ENCODE measurements at places on chromosomes 4 and X.
A peak's percentile ranks its signal among the peaks of the same experiment; 100 is the strongest.

GRCh38 chrX:84974803-84975202 lies 28.9 kb upstream of the APOOL start:
- no peak for DNase-seq

DNA sequence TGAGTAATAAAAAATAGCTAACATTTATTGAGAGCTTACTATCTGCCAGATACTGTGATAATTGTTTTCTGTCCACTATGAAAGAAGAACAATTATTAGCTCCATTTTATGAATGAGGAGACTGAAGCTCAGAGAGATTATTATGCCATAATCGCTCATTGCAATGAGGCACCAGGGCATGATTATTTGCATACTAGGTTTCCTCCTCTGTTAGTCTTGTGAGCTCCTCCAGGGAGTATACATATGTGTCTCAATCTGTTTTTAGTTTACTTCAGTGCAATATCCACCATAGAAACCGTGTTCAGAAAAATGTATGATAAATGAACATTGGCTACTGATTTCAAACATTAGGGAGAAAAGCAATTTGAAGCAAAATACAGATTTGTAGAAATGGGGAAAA lies 139.4 kb upstream of the OTUD4 start:
- no peak for DNase-seq

DNA sequence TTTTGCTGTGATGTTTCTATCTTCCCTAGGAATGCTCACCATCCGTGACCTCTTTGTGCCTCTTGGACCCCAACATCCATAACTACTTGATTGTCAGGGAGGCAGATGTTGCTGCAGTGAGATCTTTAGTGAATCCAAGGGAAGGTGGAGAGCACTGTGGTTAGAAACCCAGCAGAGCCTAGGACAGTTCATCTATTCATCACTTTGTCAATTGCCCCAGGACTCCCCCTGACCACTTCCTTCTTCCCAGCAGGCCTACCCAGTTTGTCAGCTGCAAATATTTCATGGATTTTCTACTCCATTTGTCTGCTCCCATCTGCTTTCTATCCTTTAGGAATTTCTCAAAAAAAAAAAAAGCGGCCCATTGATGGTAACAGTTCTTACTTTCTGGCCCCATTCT lies 942.8 kb downstream of the PCDH7 start:
- DNase-seq: no peak

DNA sequence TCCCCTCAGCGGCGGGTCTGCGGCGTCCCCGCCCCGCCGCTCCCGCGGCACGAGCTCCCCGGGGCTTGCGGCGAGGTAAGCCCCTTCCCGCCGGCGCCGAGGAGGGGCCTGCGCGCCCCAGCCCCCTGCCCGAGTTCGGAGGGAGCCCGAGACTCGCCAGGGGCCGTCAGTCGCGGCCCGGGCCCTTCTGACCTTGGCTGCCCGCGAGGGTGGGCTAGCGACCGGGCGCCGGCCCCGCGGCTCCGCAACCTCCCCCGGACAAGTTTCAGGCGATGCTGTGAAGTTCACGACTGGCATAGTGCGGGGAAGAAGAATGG lies 554 bp downstream of the CDKL5 start:
- DNase-seq: no peak

DNA sequence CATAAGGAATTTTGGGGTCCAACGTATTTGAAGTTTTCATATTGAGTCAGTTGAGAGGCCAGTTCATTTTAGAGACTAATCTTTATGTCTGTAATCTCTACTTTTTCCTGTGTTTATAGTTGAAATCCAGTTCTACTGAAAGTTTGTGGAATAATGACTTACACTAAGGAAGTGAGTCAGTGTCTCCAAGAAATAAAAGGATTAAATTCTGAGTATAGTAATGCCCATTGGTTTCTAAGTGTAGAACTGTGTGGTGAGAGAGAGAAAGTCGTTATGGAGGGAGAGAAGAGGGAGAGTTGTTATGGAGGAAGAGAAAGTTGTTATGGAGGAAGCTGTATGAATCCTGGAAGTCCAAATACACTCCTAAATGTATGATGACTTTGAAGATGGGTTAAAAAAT lies 264.6 kb upstream of the HAND2 start:
- DNase-seq: no peak

- no peak for DNase-seq
These were observed 1.3 kb upstream of the ING2 start for GRCh38 chr4:183503497-183504063.

- no peak for DNase-seq
These were observed 111.3 kb downstream of the SHROOM3 start for GRCh38 chr4:76546327-76546726.

GRCh38 chr4:5877392-5877791 lies 15.5 kb downstream of the CRMP1 start:
- DNase-seq: no peak

DNA sequence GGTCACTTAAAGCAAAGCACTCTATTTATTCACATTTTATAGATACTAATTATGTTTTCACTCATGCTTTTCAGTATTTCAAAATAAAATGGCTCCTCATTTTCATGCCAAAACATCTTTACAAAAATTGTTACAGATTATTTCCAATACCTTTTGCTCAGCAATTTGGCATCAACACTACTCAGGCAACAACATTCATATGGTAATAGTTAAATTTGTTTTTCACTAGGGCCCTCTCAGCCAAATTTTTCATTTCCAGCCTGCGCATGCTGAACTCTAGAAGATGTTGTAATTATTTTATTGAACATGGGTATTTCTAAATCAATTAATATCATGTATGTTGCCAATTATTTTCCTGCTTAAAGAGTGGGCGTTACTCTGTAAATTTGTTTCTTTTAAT lies 225.6 kb downstream of the ANTXR2 start:
- DNase-seq: no peak

DNA sequence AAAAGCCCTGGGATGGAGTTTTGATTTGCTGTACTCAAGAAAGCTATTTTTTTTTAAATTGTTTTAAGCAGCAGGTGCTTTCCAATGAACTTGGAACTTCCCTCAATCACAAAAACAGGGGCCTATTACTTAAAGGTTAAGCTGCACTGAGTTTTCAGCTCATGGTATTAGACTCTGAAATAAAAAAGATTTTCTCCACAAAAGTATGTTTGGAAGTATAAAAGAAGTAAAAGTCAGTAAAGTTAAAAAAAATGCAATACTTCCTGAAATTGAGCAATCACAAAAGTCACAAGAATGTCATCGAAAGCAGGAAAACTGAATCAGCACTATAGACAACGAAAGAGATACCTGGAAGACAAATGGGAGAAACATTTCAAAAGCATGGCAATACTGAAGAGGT lies 38.9 kb upstream of the PLAC8 start:
- DNase-seq: no peak

- no peak for DNase-seq
These were observed 37.4 kb downstream of the SPRY1 start for GRCh38 chr4:123433976-123434375.

GRCh38 chr4:115433491-115433890 lies 320.1 kb upstream of the NDST4 start:
- no peak for DNase-seq

GRCh38 chrX:24347881-24348280 lies 12.6 kb upstream of the SUPT20HL1 start:
- no peak for DNase-seq

- DNase-seq: no peak
These were observed 10.5 kb downstream of the STAG2 start for GRCh38 chrX:123971982-123972381.

DNA sequence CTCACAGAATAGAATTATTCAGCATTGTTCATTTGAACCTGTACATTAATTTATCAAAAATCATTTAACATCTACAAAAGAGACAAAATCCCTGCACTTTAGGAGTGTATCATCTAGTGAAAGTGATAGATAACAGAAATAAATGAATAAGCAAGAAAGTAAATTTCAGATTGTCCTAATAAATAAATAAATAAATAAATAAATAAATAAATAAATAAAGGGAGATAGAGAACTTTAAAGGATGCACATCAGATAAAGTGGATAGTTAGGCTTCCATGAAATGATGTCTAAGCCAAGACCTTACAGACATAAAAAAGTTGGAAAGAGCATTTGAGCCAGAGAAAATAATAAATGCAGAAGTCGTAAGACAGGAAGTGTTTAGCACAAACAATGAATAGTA lies 444.7 kb downstream of the CFAP47 start:
- no peak for DNase-seq

DNA sequence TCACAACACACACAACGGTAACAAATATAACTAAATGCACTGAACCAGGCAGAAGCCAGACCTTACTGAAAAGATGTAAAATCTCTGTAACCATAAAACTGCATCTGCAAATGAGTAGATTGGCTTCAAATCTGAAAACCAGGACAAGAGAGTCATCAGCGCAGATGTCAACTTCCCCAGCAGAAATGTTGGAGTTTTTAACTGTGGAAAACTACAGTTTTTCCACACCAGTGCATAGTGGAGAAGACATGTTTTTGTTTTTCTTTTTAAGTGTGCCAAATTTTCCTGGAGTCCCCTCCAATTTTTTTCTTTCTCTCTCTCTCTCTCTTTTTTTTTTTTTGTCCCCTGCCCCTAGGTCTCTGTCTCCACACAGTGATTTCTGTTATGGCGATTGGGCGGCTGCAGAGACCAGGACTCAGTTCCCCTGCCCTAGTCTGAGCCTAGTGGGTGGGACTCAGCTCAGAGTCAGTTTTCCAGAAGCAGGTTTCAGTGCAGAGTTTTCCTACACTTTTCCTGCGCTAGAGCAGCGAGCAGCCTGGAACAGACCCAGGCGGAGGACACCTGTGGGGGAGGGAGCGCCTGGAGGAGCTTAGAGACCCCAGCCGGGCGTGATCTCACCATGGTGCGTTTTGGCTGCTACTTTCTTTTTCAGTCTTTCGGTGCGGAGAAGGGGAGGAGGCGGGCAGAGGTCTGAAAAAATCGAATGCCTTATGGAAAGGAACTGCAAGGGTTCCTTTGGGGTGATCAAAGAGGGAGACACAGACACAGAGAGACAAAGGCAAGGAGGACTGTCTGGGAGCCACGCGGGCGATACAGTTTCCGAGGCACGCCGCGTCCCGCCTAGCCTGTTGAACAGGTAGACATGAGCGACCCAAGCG lies at the start of gene GUCY1A1:
Gene GUCY1A1 (plus strand): TSS at position 505 of the 878 bp plus-strand sequence. CDS start 30,020 bp downstream, outside the sequence.
- DNase-seq: no peak

DNA sequence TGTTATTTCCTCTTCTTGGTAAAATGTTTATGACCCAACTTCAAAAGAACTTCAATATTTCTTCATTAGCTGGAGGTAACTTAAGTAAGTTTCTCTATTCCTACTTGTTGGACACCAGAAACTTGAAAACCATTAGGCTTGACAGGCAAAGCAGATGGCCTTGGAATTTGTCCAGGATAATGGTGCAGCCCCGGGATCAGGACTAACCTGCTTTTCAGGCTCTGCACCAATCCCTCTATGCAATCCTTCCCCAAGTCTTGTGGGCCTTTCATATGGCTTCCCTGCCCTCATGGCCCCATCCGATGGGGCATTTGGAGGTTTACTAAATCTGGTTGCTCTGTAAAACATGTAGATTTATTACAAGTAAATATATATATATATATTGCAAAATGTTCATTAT lies 68.5 kb downstream of the SPINK2 start:
- no peak for DNase-seq

DNA sequence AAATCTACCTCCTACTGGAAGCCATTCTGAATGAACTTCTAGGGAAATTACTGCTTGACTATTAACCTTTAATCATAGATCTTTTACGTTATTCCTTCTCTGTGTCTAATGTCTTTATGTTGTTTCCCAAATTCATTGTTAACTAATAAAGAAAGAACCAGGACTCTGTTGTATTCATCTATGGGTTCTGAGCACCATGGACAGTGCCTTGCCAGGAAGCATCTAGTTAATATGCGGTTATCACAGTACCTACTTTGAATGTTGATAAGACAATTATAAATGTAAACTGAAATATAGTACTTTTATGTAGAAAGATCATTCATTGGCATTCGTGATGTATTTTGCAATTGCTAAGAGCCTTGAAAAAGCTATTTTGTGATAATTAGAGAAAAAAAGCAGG lies 23.8 kb downstream of the NWD2 start:
- DNase-seq: peak; percentile 62

DNA sequence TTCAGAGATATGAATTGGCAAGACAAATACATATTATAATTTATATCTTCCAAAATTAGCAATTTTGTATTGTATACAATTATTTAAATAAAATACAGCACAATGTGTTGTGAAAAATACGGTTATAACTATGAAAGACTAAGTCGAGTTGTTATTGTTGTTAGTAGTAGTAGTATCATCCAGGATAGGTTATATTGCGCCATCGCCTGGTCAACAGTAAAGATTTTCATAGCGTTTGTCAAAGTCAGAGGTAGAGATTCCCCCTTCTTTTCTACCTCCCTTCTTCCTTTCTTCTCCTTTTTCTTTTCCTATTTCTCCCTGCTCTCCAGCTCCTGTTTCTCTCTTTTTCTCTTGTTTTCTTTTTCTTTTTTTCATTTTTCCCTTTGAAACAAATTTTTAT lies 499.1 kb upstream of the EPHA5 start:
- DNase-seq: no peak

DNA sequence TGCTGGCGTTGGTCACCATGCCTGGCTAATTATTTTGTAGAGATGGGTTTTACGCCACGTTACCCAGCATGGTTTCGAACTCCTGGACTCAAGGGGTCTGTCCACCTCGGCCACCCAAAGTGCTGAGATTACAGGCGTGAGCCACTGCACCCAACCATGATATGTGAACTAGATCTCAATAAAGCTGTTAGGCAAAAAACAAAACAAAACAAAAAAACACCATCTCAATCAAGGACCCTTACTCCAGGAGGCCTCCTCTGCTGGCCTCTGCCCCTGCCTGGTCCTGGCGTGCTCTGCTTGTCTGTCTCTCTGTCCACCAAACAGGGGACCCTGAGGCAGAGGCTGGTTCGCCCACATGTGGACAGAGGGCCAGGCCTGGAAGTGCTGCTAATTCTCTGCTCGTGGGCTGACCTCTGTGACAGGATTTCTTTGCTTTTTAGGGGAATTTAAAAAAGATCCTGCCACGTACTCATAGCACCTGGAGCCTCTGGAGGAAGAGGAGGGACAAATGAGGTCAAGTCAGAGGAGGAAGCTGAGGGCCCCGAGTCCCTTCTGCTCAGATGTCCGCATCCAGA lies 32.7 kb upstream of the WFS1 start:
- no peak for DNase-seq

DNA sequence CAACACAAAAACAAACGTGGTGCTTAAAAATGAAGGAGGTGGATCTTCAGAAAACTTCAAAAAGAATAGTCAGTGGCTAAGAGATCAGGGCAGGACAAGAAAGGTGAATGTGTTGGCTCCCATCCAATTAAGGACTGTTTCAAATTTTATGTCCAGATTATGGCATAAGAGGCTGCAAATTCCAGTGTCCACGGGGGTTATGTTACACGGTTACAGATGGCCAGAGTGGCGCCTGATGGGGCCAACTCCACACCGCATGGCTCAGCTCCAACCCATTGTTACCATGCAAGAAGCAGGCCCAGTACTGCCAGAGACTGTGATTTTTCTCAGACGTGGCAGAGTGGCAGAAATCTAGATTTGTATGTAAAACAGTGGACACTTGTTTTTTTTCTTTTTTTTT lies 168.4 kb upstream of the TENM3 start:
- no peak for DNase-seq

All from NCI-H187 (cell line).